ENCODE measurements at places on chromosomes 2 and 18. TPM values are rescaled to one million over a fixed set of nuclear protein-coding genes. Genes with fewer than 3 reads are reported as not detected.
A peak's percentile ranks its signal among the peaks of the same experiment; 100 is the strongest.

GRCh38 chr2:206164261-206164862 lies 4.7 kb downstream of the EEF1B2 start:
- DNase-seq, result peak; percentile 66

- DNase-seq, result no peak
Measured at GRCh38 chr18:33755391-33755790, 177.4 kb downstream of the ASXL3 start.

GRCh38 chr2:9796056-9797010 lies 46.9 kb upstream of the TAF1B start:
- DNase-seq, result no peak

- DNase-seq, result peak; percentile 35
Measured at GRCh38 chr2:168686452-168687191, 115.8 kb upstream of the NOSTRIN start.

- no peak for DNase-seq
Measured at GRCh38 chr2:68027959-68028358, 34.8 kb downstream of the C1D start.

DNA sequence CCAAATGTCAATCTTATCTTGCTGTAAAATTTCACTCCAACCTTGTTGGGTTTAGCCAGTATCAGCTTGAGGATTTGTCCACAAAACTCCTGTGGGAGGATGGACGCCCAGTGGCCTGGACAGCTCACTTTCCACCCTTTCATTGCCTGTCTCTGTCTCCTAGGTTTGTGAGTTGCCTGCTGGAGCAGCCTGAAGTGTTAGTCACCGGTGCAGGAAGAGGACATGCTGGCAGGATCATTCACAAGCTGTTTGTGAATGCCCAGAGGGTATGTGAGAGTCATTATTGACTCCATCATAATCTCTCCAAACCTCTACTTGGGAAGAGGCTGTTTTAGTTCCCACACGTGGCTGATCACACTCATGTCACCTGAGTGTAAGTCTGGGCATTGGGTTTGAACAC lies 112.3 kb downstream of the RAB3GAP1 start:
- peak; percentile 56 for DNase-seq

GRCh38 chr2:198873503-198874471 lies 584.0 kb downstream of the SATB2 start:
- no peak for DNase-seq

- no peak for DNase-seq
Measured at GRCh38 chr2:150298571-150299305, 188.7 kb downstream of the RND3 start.

DNA sequence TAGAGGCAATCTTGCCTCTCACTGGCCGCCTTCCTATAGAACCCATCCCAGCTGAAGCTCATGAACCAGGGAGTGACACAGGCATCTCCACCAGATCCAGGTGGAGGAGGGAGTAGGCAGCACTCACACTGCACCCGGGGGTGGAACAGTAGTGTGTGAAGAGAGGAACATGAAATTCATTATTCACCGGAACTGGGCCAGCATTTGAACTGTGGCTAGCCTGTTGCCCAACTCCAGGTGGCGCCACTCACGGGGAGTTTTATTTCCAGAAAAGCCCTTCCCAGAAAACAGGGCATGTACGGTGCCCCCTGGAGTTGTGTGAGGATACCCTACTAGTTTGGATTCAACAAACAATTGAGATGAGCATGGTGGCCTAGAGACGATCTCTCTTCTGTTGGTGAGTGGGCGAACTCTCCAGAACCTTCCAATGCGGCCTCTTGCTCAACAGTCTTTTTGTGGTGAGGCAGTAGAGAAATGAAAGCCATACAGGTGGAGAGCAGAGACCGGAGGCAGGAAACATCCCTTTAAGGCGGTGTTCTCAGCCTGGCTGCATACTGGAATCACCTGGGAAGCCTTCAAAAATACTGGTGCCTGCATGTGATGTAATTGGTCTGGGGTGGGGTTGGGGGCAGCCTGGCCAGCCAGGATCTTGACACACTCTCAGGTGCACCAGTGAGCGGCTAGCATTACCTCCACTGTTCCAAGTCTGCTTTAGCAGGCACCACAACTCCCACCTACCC lies 73.5 kb upstream of the NEDD4L start:
- DNase-seq, result no peak

DNA sequence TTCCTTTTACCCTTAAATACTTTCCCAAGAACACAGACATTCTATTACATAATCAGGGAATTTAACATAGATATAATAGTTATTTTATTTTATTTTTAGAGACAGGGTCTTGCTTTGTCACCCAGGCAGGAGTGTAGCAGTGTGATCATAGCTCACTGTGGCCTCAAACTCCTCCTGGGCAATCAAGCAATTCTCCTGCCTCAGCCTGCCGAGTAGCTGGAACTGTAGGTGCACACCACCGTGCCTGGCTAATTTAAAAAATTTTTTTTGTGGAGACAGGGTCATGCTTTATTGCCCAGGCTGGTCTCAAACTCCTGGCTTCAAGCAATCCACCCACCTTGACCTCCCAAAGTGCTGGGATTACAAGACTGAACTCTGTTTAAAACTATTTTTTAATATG lies 45.6 kb downstream of the SLC4A1AP start:
- no peak for DNase-seq

DNA sequence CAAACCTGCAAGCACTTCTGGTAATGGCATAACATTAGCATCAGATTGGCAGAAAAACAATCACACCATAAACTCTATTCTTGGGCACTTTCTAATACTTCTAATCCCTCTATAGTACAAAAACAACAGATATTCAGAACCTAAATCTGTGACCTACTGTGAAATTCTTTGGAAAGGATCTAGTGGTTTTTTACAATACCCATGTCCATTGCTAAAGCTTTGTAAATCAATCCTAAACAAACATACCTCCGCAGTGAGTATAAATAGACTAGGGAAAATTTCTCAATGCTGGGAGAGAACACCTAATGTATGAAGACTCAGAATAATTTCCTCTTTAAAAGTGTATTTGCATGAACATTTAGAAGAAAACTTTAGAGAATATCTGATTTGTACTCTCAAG lies 1098.5 kb upstream of the DDX18 start:
- DNase-seq, result no peak

DNA sequence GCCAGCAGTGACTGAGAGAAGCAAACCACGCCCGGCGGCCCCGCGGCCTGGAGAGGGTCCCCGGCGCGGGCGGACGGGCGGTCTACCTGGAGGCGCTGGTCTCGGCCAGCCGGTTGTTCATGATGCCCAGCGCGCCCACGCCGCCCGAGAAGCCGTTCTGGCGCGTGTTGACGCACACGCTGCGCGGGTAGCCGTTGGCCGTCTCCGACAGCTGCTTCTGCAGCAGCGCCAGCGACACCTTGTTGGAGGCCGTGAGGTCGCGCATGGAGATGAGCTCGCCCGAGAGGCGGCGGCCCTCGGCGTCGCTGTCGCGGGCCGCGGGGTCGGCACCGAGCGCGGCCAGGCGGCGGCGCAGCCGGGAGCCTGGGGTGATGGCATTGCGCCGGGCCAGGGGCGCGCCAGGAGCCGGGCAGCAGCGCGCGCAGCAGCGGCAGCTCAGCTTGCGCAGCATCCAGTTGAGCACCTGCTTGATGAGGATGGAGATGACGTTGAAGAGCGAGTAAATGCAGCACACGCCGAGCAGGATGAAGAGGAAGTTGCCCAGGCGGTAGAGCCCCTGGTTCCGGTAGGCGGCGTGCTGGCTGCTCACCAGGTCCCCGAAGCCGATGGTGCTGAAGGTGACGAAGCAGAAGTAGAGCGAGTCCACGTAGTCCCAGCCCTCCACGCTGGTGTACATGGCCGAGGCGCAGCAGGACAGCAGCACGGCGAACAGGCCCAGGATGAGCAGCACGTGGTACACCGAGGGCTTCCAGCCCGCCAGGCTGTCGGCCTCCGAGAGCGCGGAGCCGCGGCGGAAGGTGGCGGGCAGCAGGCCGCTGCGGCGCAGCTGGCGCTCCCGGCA lies 118.1 kb downstream of the MSH2 start:
- peak; percentile 66 for DNase-seq

DNA sequence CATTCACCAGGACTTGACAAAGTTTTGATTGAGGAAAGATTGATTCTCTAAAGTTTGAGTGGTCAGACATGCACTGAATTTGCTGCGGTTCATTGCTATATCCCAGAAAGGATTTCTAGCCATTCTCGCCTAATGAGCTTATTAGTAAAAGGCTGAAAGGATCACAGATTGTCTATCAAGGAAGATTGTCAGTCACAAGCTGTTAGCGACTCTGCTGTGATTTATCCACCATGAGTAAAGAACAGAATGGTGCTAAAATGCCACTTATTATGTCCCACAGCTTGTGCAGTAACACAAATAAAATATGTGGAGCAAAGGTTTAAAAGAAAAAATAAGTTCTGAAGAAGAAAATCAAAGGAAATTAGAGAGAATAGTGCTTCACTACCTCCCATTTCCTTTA lies 701.2 kb upstream of the CDH7 start:
- DNase-seq, result no peak

- no peak for DNase-seq
Measured at GRCh38 chr2:1976728-1977416, 232.6 kb upstream of the PXDN start.

DNA sequence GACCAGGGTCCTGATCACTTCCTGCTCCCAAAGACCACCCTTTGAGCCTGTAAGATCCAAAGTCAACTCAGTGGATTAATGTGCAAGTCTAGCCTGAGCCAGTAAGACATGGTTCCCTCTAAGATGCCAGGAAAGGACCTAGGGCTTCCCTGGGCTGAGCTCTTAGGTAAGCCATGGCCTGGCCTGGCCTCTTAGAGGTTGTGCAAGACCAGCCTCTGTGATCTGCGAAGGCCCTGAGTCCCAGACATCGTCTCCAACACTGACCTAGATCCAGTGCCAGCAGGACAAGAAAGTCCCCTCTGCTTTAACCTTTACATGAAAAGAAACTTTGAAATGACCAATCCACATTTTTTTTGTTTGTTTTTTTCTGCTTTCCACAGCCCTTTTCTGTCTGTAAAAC lies 73.6 kb upstream of the CYP1B1 start:
- no peak for DNase-seq

GRCh38 chr2:113173542-113174375 lies at the start of gene PSD4:
Gene PSD4, plus strand, starts transcription at chr2:113173971. Its CDS starts 8,486 bp downstream, at chr2:113182457.
- no peak for DNase-seq

- DNase-seq, result no peak
Measured at GRCh38 chr18:38956068-38956467, 1390.5 kb upstream of the CELF4 start.

- DNase-seq, result no peak
Measured at GRCh38 chr2:210673117-210673516, 116.7 kb downstream of the CPS1 start.

DNA sequence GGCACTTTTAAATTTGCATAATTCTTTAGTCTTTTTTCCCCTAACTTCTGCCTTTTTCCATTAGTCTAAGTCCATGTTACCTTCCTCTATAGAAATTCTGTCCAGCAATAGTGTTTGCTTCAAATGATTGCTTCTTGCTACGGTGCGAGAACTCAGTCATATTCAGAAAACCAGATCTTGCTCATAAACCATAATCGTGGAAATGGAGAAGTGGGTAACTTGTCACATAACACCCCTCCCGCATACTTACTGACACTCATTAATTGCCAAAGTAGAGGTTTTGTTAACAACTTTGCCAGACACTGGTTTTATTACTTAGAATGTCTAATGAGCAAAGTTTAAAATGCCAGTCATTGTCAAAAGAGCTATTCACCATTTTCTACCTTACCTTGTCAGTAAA lies 94.3 kb upstream of the TWSG1 start:
- no peak for DNase-seq

- DNase-seq, result no peak
Measured at GRCh38 chr2:27993402-27993787, 102.9 kb downstream of the BABAM2 start.

DNA sequence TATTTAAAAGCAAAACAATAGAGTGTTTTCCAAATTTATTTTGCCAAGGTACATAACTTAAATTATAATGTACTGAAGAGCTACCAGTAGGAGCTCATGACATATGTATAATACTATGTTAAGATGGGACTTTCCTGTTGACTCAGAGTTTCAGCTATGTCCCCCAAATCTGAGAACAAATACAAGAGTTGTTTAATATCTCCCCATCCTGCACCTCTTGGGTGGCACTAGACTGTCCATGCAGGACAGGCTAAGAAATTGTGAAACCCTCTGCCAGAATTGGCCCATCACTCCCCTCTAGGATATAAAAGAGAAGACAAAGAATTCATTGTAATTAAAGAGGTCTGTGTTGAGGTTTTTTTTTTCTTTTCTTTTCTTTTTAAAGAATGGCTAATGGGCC lies 21.7 kb upstream of the CTAGE1 start:
- DNase-seq, result no peak

GRCh38 chr2:216713691-216714336 lies 18.5 kb upstream of the IGFBP5 start:
- no peak for DNase-seq

The DLX2 gene
- not detected for total RNA-seq

The SNORC gene
- total RNA-seq, result 0.84 TPM

The ALPG gene
- total RNA-seq, result 0.05 TPM

The CTAGE1 gene
- not detected for total RNA-seq

The POTEC gene
- not detected for total RNA-seq

The INO80D gene
- total RNA-seq, result 10.4 TPM

The B3GNT7 gene
- total RNA-seq, result 13.6 TPM
